EL (cell line): ENCODE measurements at places on chromosomes 2 and 18.

DNA sequence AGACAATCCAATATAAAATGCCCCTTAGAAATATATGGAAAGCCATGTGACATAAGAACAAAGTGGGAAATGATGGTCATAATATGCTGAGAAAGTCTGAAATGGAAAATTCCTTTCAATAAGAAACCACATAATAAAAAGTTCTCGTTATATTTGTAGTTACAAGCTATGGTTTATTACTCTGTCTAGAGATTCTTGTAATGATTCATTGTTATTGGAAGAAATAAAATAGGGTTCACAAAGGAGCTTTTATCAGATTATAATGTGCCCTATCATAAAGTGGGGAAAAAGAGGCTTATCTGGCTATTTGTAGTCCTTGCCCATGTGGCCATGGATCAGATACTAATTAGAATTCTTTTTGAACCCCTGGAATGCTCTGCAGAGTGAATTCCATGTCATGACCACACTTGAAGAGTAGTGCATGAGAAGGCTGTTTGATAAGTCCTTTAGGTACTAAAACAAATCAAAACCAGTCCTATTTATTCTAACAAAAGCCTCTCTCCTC is 420.7 kb upstream of the NRP2 start:
- peak; percentile 21 for DNase-seq

- DNase-seq = no peak
Measured at GRCh38 chr2:233497692-233498091, 68.9 kb downstream of the USP40 start.

GRCh38 chr2:212448698-212449097 is 89.9 kb downstream of the ERBB4 start:
- DNase-seq = no peak

DNA sequence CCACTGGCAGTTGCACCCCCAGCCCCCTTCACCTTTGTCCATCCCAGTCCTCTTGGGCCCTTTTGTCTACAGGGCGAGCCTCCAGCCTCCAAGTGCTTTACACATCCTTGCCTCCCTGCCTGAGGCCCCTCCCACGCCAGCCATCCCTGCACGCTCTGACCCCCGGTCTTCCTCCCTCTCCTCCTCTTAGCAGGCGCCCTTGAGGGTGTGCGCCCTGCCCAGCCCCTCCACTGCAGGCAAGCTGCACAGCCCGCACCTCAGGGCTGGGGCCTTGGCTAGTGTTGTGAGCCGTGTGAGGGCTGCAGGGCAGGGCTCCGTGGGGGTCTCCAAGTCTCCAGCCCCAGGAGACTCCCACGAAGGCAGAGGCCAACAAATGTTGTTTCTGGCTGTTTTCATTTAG is 6.9 kb downstream of the BOK start:
- DNase-seq = no peak

DNA sequence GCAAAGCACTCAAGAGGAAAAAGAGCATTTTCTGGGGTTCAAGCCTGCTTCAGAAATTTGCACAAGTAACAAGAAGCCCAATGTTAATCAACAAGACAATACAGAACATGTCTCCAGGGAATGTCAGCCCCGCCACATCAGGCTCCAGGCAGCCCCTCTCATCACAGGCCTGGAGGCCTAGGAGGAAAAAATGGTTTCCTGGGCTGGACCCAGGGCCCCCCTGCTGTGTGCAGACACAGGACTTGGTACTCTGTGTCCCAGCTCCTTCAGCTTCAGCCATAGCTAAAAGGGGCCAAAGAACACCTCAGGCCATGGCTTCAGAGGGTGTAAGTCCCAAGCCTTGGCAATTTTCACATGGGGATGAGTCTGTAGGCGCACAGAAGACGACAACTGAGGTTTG is 802.9 kb upstream of the KLHL29 start:
- DNase-seq = no peak
